Ovary (tissue), 10 donors: ENCODE measurements at places on chromosomes 11 and 22. TPM values are rescaled to one million over a fixed set of nuclear protein-coding genes. Genes with fewer than 3 reads are reported as not detected.

The HPS5 gene
- polyA plus RNA-seq = 11.0 TPM

The C11orf65 gene
- polyA plus RNA-seq = 0.35 TPM

The ZP1 gene
- polyA plus RNA-seq = 0.17 TPM

The CSKMT gene
- 16.9 TPM for polyA plus RNA-seq

The TEX12 gene
- 0.62 TPM for polyA plus RNA-seq

- DNase-seq = no peak
These were observed 28.7 kb upstream of the WT1 start for GRCh38 chr11:32464078-32464477.

- DNase-seq = no peak
These were observed 271.7 kb upstream of the ZC3H12C start for GRCh38 chr11:109821511-109821910.

DNA sequence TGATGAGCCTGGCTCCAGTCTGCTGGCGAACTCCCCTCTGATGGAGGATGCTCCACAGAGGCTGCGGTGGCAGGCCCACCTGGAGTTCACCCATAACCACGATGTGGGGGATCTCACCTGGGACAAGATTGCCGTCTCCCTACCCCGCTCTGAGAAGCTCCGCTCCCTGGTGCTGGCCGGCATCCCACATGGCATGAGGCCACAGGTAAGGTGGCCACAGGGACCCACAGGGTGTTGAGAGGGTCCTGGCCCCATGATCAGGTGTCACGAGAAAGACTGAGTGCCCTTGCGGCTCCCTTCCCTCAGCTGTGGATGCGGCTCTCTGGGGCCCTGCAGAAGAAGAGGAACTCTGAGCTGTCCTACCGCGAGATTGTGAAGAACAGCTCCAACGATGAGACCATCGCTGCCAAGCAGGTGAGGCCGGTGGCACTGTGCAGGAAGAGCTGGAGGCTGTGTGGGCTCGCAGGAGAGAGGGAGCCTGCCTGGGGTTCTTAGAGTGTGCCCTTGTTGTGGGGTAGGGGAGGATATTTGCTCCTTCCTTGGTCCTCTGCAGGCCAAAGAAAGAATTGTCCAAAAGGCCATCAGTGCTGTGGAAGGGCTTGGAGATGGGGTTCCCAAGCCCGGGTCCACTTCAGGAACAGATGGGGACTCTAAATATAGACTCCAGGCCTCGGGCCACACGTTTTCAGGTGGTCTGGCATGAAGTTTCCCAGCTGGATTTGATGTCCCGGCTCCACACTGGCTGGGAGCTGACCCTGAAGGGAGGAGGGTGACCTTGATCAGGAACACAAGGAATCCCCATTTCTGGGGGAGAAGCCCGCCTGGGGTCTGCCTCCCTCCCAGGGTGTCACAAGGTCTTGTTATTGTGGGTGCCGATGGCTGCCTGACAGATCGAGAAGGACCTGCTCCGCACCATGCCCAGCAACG lies 34.1 kb downstream of the SGSM3 start:
- no peak for DNase-seq
